Left ventricle myocardium inferior (tissue), 1 donor: ENCODE measurements at places on chromosomes 1 and 21.

- H3K36me3 ChIP-seq: no peaks in the 10 kb centered on the region
- no peaks in the 10 kb centered on the region for H3K4me1 ChIP-seq
- DNase-seq: no peak
- H3K4me3 ChIP-seq: no peak overlapping the region
- H3K27ac ChIP-seq: no peak overlapping the region
Measured at GRCh38 chr1:29688471-29689365, 452.4 kb downstream of the PTPRU start.

DNA sequence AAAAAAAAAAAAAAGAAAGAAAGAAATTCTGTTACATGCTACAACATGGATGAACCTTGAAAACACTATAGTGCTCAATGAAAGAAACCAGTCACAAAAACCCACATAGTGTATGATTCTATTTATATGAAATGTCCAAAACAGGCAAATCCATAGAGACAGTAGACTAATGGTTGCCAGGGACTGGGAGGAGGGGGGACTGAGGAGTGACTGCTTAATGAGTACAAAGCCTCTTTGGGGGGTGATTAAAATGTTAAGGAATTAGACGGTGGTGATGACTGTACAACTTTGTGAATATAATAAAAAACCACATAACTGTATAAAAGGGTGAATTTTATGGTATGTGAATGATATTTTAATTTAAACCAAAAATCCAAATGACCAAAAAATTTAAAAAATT is 116.0 kb upstream of the GUCA2B start:
- no peak overlapping the region for H3K27ac ChIP-seq
- DNase-seq: no peak
- no peak overlapping the region for H3K4me3 ChIP-seq
- H3K36me3 ChIP-seq: no peaks in the 10 kb centered on the region
- H3K4me1 ChIP-seq: peaks cover 22% of the 10 kb centered on the region

GRCh38 chr1:174217787-174218574 is 58.7 kb downstream of the RABGAP1L start:
- H3K4me1 ChIP-seq: peaks cover 20% of the 10 kb centered on the region
- H3K4me3 ChIP-seq: no peak overlapping the region
- H3K36me3 ChIP-seq: peaks cover 22% of the 10 kb centered on the region

GRCh38 chr1:50129201-50129600 is 20.5 kb downstream of the ELAVL4 start:
- H3K36me3 ChIP-seq: no peaks in the 10 kb centered on the region
- peaks cover 41% of the 10 kb centered on the region for H3K27me3 ChIP-seq
- no peak for DNase-seq

DNA sequence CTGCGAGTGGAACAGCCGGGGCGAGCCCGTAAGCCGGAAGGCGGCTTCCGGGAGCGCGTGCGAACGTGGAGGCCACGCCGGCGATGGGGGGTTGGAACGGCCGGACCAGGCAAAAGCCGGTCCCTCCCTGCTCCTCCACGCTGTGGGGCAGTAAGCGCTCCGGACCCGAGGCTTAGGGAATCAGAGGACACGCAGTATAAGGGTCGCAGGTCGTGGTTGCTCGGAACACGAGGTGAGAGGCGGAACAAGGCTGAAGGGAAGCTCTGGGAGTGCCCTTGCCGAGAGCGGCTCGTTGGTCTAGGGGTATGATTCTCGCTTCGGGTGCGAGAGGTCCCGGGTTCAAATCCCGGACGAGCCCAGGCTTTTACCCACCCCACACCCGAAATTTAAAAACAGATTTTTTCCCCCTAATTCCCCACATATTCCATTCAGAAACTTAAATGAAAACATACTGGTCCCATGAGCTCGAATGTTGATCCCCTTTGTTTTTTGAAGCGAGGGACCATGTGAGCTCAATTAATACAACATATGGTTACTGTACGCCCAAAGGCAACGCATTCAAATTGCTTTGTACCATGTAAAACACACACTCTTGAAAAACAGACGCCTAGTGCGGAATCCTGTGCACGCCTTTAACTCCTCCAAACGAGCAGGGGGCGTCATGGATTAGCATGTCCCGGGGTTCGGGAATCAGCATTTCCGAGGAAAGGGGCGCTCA is 7.2 kb upstream of the MPZL1 start:
- no peaks in the 10 kb centered on the region for H3K36me3 ChIP-seq
- peak overlapping the region; percentile 93 for H3K27ac ChIP-seq
- peak overlapping the region; percentile 74 for H3K4me3 ChIP-seq
- no peaks in the 10 kb centered on the region for H3K27me3 ChIP-seq
- DNase-seq: peak; percentile 89

DNA sequence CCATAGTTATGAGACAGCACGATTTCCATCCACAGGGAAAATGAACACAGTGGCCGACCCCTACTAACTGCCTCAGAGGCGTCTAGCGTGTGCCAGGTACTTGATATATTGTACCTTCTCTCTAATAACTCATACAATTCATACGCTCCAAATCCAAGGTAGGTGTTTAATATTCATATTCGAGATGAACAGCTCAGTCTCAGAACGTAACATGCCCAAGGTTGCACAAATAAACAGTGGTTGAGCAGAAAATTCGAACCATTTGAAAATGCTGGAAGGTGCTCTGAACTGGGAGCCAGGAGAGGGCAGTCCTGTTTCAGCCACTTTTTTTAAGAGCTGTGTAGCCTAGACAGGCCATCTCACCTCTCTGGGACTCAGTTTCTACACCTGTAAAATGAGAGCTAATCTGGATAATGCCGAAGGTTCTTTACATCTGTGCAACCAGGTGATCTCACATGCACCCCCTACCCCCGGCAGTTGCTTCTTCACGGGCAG is 7.9 kb downstream of the SLC45A3 start:
- no peak overlapping the region for H3K27ac ChIP-seq
- no peaks in the 10 kb centered on the region for H3K27me3 ChIP-seq
- no peak for DNase-seq
- no peak overlapping the region for H3K4me3 ChIP-seq
- H3K36me3 ChIP-seq: no peaks in the 10 kb centered on the region

- DNase-seq: peak; percentile 62
- H3K36me3 ChIP-seq: no peaks in the 10 kb centered on the region
- peaks cover 76% of the 10 kb centered on the region for H3K27me3 ChIP-seq
- peaks cover 18% of the 10 kb centered on the region for H3K4me1 ChIP-seq
- peak overlapping the region; percentile 58 for H3K4me3 ChIP-seq
- peak overlapping the region; percentile 79 for H3K27ac ChIP-seq
Measured at GRCh38 chr1:20589331-20590278, 708 bp downstream of the CDA start.

- no peak overlapping the region for H3K4me3 ChIP-seq
- DNase-seq: no peak
- H3K36me3 ChIP-seq: no peaks in the 10 kb centered on the region
Measured at GRCh38 chr1:173287785-173288184, 80.7 kb upstream of the TNFSF4 start.

DNA sequence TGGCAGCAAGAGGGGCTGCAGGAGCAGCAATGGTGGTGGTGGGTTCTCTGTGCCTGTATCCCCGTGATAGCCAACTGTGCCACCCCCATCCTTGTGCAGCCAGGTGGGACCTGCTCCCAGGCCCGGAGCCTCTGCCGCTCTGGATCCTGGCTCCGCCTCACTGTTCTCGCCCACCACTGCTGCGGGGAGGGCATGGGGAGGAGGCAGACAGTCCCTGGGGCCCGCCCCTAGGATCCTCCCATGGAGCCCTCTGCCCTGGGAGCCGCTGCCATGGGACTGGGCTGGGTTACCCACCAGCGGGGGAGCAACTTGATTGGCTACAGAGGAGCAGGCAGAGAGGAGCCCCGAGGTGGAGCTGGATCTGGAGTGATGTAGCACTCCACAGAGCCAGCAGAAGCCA is 31.6 kb downstream of the CD1D start:
- H3K27me3 ChIP-seq: peaks cover 36% of the 10 kb centered on the region
- H3K4me3 ChIP-seq: no peak overlapping the region
- no peaks in the 10 kb centered on the region for H3K36me3 ChIP-seq
- H3K27ac ChIP-seq: no peak overlapping the region
- no peaks in the 10 kb centered on the region for H3K4me1 ChIP-seq

GRCh38 chr1:66346057-66346795 is 187.7 kb upstream of the SGIP1 start:
- no peaks in the 10 kb centered on the region for H3K36me3 ChIP-seq
- no peak for DNase-seq
- H3K27me3 ChIP-seq: no peaks in the 10 kb centered on the region
- peak overlapping the region; percentile 5 for H3K27ac ChIP-seq
- peaks cover 95% of the 10 kb centered on the region for H3K4me1 ChIP-seq

DNA sequence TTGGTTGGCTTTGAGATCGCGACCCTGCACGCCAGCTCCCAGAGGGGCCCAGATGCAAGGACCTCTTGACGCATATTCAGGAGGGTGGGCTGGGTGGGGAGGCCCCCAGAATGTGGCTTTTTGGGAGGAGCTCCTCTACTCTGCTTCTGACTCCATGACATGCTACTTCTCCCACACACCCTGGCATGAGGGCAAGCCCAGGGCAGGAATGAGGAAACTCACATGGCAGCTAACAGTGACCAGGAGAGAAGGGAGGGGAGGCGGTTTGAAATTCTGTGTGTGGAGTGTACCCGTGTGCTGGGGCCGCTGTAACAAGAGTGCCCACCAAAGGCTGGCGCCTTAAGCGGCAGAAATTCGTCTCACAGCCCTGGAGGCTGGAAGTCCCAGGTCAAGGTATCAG is 61.3 kb upstream of the GPR153 start:
- no peaks in the 10 kb centered on the region for H3K4me1 ChIP-seq
- no peak for DNase-seq
- no peak overlapping the region for H3K27ac ChIP-seq
- H3K36me3 ChIP-seq: peaks cover 14% of the 10 kb centered on the region
- no peaks in the 10 kb centered on the region for H3K27me3 ChIP-seq
- H3K4me3 ChIP-seq: no peak overlapping the region

DNA sequence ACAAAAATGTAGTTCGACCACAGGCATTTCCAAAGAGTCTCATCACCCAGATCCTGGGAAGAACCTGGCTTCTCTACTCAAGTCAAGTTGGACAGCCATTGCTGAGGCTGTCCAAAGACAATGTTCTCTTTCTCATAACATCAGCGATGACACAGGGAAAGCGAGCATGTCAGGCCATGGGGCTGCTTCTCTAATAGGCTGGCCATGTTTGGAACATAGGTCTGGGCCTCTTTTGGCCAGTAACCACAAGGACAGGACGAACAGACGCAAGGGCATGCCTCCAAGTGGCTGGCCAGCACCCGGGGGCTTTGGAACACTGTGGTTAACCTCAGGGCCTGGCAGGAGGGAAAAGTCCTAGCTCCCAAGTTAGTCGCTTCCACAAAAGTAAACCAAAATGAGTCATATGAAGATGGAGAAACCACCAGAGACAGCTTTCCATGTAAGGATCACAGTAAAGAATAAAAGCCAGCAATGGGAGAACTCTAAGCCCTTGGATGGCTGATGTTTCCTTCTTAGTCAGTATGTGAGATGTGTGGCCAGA is 80.6 kb upstream of the SLC44A3 start:
- H3K4me3 ChIP-seq: no peak overlapping the region
- H3K27ac ChIP-seq: no peak overlapping the region
- H3K4me1 ChIP-seq: peaks cover 26% of the 10 kb centered on the region
- no peaks in the 10 kb centered on the region for H3K27me3 ChIP-seq
- H3K36me3 ChIP-seq: no peaks in the 10 kb centered on the region

DNA sequence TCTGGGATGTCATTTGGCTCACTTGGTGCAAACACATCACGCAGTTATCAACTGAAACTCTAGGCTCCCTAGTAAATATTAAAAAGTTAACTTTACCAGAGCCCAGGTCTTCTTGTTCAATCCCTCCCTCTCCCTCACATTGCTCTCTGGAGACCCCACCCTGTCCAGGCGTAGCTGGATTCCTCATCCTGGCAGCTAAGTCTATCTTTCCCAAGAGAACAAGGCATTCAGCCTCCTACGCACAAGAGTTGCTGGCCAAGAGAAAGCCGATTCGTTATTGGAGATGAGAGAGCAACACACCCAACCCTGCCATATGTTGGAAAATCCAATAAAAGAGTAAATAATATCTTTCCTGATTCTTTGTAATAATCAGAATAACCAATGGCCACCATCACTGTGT is 117.9 kb downstream of the SLC30A10 start:
- peaks cover 2% of the 10 kb centered on the region for H3K27me3 ChIP-seq
- H3K27ac ChIP-seq: no peak overlapping the region
- H3K4me3 ChIP-seq: no peak overlapping the region
- peaks cover 13% of the 10 kb centered on the region for H3K4me1 ChIP-seq
- no peaks in the 10 kb centered on the region for H3K36me3 ChIP-seq

- no peak overlapping the region for H3K27ac ChIP-seq
- no peak for DNase-seq
- H3K36me3 ChIP-seq: no peaks in the 10 kb centered on the region
- no peaks in the 10 kb centered on the region for H3K27me3 ChIP-seq
- H3K4me3 ChIP-seq: no peak overlapping the region
- peaks cover 36% of the 10 kb centered on the region for H3K4me1 ChIP-seq
Measured at GRCh38 chr1:212982430-212983152, 32.2 kb downstream of the VASH2 start.

GRCh38 chr1:180029524-180030135 is 75.0 kb downstream of the CEP350 start:
- no peak overlapping the region for H3K4me3 ChIP-seq
- no peaks in the 10 kb centered on the region for H3K4me1 ChIP-seq
- no peak overlapping the region for H3K27ac ChIP-seq

DNA sequence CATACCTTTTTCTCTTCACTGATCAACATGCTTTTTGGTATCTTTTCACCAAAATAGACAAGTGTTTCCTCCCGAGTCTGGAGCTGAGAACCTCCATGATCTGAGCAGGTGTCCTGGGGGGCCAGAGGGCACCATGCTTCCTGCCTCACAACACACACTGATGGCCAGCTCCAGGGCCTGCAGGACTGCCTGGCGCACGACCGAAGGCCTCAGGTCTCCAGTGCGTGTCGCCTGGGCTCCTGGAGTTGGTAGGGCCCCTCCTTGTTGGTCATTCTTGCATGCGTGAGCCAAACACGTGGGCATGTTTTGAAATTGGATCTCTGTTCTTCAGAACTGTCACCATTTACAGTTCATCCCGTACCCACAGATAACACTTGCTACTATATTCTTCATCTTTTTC is 64.4 kb downstream of the SLC37A1 start:
- peaks cover 17% of the 10 kb centered on the region for H3K36me3 ChIP-seq
- no peak for DNase-seq
- no peak overlapping the region for H3K4me3 ChIP-seq

GRCh38 chr1:1832820-1833219 is 54.5 kb upstream of the NADK start:
- no peaks in the 10 kb centered on the region for H3K27me3 ChIP-seq
- H3K27ac ChIP-seq: peak overlapping the region; percentile 8
- no peak overlapping the region for H3K4me3 ChIP-seq
- DNase-seq: no peak

DNA sequence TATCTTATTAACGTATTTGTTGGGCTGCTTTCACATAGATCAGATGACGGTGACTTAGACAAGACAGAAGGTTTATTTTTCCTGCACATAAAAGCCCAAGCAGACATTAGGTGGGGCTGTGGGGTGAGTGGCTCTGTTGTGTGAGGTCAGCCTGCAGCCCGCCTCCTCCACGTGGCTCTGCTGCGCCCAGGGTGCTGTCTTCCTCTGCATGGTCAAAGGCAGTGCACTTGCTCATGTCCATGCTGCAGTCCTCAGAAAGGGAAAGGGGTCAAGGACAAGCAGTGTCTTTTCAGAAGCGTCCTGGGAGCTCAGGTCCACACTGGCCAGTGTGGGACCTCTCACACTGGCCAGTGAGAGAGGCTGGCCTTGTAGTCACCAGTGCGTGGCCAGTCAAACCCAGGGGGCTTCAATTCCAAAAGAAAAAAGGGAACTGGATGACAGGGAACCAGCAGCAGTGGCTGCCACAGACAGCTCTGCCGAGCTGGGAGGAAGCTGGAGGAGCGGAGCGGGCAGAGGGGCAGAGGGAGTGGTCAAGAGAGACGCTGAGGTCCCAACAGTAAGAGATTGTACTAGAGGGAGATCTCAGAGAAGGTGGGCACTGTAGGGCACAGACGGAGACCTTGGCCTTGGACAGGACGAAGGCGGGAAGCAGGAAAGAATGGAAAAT is 35.9 kb upstream of the SLC45A1 start:
- H3K4me1 ChIP-seq: no peaks in the 10 kb centered on the region
- no peaks in the 10 kb centered on the region for H3K36me3 ChIP-seq
- DNase-seq: peak; percentile 21
- peaks cover 33% of the 10 kb centered on the region for H3K27me3 ChIP-seq
